ENCODE measurements at places on chromosomes 7 and 10. TPM values are rescaled to one million over a fixed set of nuclear protein-coding genes. Genes with fewer than 3 reads are reported as not detected.

- no peak for DNase-seq
These were observed 69.0 kb downstream of the AHR start for GRCh38 chr7:17367502-17367901.

- DNase-seq: no peak
These were observed 560 bp downstream of the CPA4 start for GRCh38 chr7:130293521-130293920.

DNA sequence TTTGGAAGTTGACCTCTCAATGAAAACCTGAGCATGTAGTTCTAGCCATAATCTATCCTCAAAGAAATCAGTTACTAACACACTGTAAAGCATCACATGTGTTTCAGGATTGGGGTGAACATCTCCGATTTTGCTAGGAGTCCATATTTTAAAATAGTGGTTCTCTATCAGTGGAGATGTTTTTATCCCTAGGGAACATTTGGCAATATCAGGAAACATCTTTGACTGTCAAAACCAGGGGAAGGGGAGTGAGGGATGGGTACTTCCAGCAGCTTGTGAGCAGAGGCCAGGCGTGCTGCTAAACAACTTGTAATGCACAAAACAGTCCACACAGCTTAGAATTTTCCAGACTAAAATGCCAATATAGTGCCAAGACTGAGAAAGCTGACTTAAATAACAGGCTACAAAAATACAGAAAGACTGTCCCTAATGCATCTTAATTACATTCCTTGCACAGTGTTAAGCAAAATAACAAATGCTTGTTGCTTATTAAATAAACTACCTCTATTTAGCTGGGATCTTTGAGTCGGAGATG is 120.9 kb downstream of the CRPPA start:
- DNase-seq: no peak

Gene ZNRF2
- total RNA-seq: 42.5 TPM

Data from spleen (tissue), 13 donors.